Anterior cingulate cortex (tissue), 58 donors: ENCODE measurements at places on chromosomes 5 and 9.

DNA sequence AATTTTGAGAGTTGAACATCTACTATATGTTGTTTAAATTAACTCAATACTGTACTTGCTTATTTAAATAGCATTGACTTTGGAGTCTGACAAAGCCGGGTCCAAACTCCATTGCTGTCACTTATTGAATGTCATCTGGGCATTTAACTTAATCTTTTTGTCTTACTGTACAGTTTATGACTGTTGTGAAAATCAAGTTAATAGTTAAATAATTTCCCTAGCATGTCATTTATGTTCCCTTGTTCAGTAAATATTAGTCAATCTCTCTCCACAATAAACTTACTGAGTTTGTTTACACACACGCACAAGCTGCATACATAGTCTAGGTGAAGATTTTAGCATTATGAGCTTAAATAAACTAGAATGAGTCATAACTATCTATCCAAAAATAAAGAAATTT lies 6.3 kb upstream of the UGCG start:
- DNase-seq = no peak

DNA sequence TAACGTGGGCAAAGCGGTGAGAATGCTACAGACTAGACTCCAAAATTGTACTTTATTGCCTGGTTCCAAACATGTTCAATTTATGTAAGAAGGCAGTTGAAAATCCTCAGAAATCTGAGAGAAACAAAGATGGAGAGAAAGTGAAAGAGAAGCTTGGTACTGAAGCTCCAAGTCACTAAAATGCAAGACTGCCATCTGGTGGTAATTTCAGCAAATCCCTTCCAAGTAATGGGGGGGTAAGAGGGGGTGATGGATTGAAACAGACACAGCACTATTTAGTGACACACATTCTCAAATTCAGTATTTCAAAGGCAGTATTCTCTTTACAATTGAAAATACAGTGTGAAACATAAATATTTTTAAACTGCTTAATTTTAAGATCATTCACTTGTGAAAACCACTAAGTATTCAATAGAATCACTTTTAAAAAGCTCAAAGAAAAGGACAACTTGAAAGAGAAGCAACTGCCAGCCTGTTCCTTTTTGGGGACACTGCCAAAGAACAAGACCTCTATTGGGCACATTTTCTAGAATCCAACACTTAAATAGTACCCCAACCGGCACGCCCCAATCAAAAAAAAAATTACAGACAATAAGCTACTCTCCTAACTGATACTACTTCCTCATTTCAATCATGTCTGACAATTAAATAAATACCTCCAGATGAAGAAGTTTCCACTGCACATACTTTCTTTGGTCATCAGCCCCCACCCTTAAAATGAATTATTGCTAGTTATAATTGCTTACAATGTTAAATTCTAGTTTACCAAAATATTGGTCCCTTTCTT lies 131.5 kb downstream of the AGTPBP1 start:
- peak; percentile 38 for DNase-seq

DNA sequence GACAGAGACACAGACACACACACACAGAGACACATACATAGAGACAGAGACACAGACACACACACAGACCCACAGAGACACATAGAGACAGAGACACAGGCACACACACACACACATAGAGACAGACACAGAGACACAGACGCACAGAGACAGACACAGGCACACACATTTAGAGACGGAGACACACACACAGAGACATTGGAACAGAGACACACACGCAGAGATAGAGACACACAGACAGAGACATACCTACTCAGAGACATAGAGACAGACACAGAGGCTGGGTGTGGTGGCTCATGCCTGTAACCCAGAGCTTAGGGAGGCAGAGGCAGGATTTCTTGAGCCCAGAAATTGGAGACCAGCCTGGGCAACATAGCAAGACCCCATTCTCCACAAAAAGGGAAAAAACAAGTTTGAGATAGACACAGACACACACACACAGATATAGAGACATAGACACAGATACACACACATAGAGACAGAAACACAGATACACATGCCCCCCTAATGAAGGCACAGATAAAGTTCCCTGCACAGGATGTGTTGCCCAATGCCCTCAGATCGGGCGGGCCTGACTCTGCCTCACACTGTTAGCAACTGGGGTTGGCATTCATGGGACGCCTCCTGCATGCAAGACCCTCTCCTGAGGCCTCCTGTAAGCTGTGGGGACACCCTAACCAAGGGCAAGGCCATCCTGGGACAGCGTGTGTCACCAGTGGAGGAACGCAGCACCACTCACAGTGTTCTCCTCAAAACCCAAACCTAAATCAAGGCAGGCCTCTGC lies 3.3 kb upstream of the RALGDS start:
- no peak for DNase-seq

DNA sequence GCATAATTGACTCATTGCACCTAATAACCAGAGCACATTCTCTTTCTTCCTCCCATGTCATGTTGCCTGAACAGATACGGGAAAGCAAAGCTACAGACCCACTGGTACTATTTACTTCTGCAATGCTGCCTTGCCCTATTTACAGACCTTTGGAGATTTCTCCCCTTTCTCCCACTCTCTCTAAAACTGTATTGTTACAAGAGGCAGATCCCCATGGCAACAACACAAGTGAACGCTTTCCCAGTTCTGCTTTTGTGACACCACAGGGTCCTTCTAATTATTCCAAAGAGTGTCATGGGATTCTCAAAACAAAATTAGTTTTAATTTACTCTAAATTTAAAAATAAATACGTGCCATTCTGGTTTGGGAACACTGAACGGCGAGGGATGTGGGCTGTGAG lies 104.7 kb downstream of the KCTD16 start:
- DNase-seq = no peak

DNA sequence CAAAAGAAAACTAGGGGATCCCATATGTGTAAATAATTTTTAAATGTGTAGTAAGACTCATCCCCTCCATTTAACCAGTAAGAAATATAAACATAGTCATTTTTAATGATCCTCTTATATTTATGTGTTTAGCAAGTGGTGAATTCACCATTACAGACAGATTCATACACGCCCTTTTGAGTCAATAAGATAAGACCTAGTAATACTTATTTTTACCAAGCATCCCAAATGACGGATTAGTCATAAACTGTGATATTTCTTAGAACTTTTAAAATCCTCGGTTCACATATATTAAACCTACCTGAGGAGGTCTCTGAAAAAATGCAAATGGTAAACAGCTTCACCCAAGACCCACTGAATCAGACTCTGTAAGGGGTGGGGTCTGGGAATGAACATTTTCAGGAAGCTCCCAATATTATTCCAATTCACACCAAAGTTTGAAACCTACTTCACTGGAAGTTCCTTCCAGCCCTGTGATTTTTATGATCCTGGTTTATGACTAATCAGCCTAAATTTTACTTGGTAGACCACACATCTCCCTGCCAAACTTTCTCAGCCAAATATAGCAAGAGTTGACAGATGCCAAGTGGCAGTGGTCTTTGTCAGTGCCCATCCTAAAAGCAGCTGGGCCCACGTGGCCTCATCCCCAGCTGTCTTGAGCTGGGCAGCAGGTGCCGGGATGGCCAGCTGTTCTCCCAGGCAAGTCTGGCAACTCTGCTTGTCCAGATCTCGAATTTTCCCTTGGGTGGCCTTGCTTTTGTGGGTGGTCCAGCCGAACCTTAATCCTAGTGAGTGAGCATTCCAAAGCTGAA lies 559.0 kb upstream of the RGMB start:
- no peak for DNase-seq

GRCh38 chr9:18502546-18502945 lies 28.6 kb downstream of the ADAMTSL1 start:
- DNase-seq = no peak

DNA sequence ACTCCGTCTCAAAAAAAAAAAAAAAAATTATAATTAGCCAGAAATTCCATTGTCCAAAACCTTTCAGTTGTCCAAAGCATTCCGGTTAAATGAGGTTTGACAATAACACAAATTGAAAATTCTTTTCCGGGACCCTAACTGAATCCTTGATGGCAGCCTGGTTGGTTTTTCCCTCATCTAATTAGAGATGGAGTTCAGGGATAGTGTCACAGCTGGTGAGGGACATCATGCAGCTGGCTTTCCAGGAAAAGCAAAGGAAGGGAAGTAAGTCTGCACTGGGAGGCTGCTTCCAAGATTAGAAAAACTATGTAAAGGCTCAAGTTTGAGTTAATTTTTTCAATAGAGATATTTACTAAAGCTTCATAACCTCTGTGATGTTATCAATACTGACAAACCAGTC lies 195.4 kb downstream of the ADAMTS12 start:
- DNase-seq = no peak

DNA sequence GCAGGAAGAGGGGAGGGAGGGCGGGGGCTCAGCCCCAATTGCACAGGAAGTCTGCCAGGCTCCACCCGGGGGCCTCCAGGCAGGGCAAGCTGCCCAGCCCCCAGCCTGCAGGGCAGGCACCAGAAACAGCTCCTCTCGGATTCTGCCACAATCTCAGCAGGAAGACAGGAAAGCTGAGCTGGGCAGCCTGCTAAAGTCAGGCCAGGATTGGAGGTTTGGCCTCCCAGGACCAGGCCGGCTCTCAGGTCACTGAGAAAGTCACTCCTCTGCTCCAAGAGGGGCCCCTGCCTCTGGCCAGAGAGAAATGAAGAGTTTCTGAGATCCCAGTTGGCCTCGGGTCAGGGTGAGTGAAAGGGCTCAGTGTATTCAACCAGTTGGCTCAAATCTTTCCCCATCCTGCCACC lies 54.6 kb upstream of the STXBP1 start:
- DNase-seq = peak; percentile 23

GRCh38 chr5:64789457-64789856 lies 20.7 kb downstream of the CWC27 start:
- DNase-seq = no peak

DNA sequence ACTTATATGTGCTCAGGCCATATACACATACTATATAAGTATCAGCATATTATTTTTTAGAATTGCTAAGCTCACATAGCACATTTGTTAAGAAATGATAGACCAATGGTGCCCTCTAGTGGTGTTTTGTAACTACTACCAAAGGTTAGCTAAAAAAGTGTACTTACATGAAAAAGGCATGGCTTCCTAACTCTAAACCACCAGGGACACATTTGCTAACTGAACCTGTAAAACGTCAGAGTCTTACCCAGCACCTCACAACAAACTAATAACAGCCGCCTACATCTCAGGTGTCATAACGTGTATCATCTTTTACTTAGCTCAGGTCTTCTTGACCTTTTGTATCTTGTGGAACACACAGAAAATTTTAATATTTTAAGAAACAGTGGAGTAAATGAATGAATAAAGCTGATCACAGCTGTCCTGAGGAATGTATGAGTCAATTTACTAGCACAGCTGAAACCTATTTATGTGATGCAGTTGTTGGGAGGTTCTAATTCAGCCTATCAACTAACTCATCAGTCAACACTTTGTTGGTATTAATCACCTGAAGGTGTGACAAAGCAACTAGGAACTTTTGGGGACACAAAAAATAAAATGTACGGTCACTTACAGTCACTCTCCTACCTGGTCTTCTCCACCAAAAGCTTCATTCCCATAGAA lies 72.9 kb downstream of the BAAT start:
- DNase-seq = no peak

GRCh38 chr9:83116026-83116425 lies 53.1 kb upstream of the RASEF start:
- no peak for DNase-seq

GRCh38 chr5:175235251-175235960 lies 208.6 kb downstream of the DRD1 start:
- DNase-seq = peak; percentile 37

DNA sequence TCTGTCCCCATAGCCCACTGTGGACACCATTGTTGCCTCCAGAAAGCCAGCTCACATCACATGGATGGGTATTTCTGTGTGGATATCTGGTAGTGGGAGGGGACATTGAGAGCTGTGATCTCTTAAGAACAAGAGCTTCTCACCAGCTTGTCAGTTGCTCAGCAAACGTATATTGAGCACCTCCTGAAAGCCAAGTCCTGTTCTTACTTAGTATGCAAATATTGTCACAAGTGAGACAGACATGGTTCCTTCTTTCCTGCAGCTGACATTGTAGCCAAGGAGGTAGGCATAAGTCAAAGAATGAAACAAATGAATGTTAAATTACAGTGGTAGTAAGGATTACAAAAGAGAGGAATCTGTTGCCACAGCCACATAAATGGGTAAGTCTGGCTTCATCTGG lies 3.8 kb downstream of the TCOF1 start:
- DNase-seq = no peak

GRCh38 chr9:88889386-88889785 lies 101.9 kb upstream of the S1PR3 start:
- no peak for DNase-seq

GRCh38 chr9:97759581-97760288 lies 62.6 kb upstream of the XPA start:
- peak; percentile 20 for DNase-seq

DNA sequence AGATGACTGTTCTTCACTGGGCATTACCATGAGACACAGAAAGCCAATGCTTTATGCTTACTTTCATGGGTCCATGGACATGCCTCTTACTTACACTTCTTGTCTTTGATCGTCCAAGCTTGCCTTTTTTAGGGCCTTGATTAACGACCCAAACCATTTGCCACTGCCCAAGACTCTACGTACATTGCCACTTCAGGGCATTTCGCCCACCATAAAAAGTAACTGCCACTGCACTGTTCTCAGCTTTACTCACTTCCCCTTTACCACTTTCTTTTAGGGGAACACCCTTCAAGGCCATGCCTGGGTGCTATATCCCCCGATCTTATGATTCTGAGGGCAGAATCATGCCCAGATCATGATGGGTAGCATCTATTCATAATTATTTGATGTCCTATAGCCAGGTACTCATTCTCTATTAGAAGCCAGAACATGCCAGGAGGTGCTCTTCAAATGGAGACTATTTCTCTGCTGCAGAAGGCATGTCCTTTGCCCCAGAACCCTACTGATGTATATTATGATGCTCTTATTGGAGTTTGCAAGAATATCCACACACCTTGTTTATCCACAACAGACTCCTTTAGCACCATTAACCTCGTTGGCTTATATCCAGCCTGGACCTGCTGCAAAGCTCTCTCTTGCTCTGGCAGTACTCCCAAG lies 64.1 kb upstream of the RAD23B start:
- DNase-seq = no peak

- DNase-seq = no peak
Observed at GRCh38 chr9:72945391-72945790, 7.5 kb downstream of the ALDH1A1 start.

DNA sequence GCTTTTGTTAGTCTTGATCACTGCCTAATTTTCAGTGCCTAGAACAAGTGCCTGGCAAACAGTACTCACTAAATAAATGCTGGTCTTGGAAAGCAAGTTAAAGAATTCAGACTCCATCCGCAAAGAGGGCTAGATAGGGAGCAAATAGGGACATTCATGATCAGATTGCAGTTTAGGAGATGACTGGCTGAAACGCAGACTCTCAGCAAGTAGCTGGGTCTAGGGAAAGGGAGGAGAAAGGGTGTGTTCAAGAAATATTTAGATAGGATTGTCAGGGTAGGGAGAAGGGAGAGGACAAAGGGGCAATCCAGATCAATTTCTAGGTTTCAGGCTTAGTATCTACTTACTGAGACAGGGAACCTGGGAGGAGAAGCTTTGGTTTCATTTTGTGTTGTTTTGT lies 108.4 kb downstream of the ESM1 start:
- no peak for DNase-seq
